ENCODE measurements at places on chromosomes 1 and 21.

- DNase-seq = no peak
- no peak overlapping the region for H3K27ac ChIP-seq
- no peaks in the 10 kb centered on the region for H3K27me3 ChIP-seq
- no peaks in the 10 kb centered on the region for H3K4me1 ChIP-seq
- H3K4me3 ChIP-seq = no peak overlapping the region
Observed at GRCh38 chr1:40539338-40539737, 7.9 kb downstream of the ZNF684 start.

DNA sequence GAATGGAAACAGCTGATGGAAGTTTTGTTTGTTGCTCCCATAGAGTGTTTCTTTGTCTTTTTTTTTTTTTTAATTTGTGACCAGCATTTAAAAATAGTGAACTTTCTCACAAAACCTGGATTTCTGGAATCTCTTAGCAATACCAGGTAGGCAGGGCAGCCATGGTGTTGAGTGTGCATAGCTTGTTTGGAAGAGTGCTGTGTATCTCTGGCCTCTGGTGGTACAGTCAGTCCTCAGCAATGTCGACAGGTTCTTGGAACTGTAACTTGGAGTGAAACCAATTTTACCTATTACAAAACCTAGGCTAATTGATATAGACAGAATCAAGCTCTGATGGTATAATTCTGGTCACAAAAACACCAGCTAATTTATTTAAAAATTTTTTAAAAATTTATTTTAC, 6.7 kb downstream of the AADACL3 start:
- H3K27ac ChIP-seq = no peak overlapping the region
- no peaks in the 10 kb centered on the region for H3K27me3 ChIP-seq
- DNase-seq = no peak
- no peaks in the 10 kb centered on the region for H3K36me3 ChIP-seq
- no peak overlapping the region for H3K4me3 ChIP-seq
- no peaks in the 10 kb centered on the region for H3K4me1 ChIP-seq

- H3K4me1 ChIP-seq = peaks cover 19% of the 10 kb centered on the region
- DNase-seq = no peak
- no peak overlapping the region for H3K4me3 ChIP-seq
- no peaks in the 10 kb centered on the region for H3K36me3 ChIP-seq
- no peak overlapping the region for H3K27ac ChIP-seq
Observed at GRCh38 chr1:245409341-245410195, 254.8 kb downstream of the KIF26B start.

GRCh38 chr1:125118147-125118993, 3933.6 kb downstream of the SRGAP2C start:
- DNase-seq = no peak
- H3K4me1 ChIP-seq = no peaks in the 10 kb centered on the region
- peaks cover 6% of the 10 kb centered on the region for H3K36me3 ChIP-seq
- H3K27ac ChIP-seq = no peak overlapping the region
- no peaks in the 10 kb centered on the region for H3K27me3 ChIP-seq
- no peak overlapping the region for H3K4me3 ChIP-seq

- H3K4me1 ChIP-seq = peaks cover 14% of the 10 kb centered on the region
- H3K27me3 ChIP-seq = peaks cover 39% of the 10 kb centered on the region
- no peak overlapping the region for H3K27ac ChIP-seq
- no peak overlapping the region for H3K4me3 ChIP-seq
- no peaks in the 10 kb centered on the region for H3K36me3 ChIP-seq
Observed at GRCh38 chr1:159940006-159940620, 5.3 kb downstream of the IGSF9 start.

GRCh38 chr1:198563583-198563982, 23.1 kb upstream of the ATP6V1G3 start:
- H3K27me3 ChIP-seq = no peaks in the 10 kb centered on the region
- H3K4me1 ChIP-seq = peaks cover 32% of the 10 kb centered on the region
- peaks cover 16% of the 10 kb centered on the region for H3K36me3 ChIP-seq
- DNase-seq = peak; percentile 13
- peak overlapping the region; percentile 50 for H3K27ac ChIP-seq

DNA sequence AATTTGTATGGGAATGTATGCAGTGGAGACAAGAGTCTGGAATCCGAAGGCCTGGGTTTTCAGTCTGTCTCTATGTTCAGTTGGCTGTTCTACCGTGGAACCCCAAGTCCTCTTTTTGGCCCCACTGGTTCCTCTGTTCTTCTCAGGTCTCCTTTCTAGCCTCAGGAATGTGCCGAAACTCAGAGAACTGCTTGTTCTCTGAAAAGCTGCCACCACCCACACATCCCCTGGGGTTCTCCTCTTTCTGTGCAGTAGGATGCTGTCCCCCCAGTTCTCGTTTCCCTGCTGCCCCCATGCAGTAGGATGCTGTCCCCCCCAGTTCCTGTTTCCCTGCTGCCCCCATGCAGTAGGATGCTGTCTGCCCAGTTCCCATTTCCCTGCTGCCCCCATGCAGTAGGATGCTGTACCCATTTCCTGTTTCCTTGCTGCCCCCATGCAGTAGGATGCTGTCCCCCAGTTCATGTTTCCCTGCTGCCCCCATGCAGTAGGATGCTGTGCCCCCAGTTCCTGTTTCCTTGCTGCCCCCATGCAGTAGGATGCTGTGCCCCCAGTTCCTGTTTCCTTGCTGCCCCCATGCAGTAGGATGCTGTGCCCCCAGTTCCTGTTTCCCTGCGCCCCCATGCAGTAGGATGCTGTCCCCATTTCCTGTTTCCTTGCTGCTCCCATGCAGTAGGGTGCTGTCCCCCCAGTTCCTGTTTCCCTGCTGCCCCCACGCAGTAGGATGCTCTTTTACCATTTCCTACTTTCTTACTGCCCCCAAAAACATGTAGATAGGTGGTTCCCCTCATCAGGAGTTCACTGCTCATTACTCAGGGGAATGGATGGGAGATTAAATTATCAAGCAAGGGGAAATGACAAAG, 35.3 kb downstream of the OPTC start:
- DNase-seq = no peak
- H3K36me3 ChIP-seq = no peaks in the 10 kb centered on the region
- no peak overlapping the region for H3K4me3 ChIP-seq
- no peaks in the 10 kb centered on the region for H3K27me3 ChIP-seq

DNA sequence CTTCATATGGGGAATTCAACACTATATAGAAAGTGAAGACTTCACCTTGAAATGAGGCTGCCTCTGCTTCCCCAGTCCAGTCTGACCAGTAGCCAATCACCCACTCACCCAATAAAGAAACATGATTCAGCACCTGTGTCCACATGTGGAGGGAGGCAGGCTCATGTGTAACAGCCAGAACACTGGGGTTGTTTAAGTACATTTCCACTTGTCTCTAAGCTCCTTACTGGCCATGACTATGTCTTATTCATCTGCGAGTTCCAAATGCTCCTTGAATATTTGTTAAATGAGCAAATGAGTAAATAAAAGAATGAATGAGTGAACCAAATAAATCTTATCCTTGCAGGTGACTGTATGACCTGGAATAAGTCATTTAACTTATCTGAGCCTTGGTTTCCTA, 100.1 kb downstream of the BRINP2 start:
- DNase-seq = no peak
- H3K27me3 ChIP-seq = peaks cover 3% of the 10 kb centered on the region

DNA sequence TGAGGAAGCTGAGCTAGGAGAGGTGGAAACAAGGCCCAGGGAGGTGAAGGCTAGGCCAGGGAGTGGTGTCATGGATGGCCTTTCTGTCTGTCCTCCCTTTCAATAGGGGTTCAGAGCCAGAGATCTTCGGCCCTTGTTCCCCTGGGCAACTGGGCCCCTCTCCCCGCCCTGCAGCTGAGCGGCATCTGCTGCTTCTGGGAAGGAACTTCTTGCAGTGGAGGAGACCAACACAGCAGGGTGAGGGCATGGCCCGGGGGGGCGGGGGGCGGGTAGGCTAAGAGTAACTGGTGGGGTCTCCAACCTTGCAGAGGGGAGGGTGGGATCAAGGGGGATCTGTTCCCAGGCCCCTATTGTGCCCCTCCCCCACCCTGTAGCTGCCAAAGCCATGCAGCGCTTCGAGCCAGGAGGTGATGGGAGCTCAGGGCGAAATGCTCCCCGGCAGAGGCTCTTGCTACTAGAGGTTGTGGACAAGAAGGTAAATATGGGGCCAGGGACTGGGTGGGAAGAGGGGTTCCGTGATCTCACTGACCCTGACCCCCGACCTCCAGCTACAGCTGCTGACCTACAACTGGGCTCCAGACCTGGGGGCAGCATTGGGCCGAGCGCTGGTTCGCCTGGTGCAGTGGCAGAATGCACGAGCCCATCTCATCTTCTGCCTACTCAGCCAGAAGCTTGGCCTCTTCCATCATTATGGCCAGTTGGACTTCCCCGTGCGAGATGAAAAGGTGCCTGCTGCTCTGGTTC, 11.7 kb downstream of the HYI start:
- peaks cover 3% of the 10 kb centered on the region for H3K27me3 ChIP-seq
- H3K4me3 ChIP-seq = no peak overlapping the region
- H3K4me1 ChIP-seq = peaks cover 26% of the 10 kb centered on the region
- no peak for DNase-seq

DNA sequence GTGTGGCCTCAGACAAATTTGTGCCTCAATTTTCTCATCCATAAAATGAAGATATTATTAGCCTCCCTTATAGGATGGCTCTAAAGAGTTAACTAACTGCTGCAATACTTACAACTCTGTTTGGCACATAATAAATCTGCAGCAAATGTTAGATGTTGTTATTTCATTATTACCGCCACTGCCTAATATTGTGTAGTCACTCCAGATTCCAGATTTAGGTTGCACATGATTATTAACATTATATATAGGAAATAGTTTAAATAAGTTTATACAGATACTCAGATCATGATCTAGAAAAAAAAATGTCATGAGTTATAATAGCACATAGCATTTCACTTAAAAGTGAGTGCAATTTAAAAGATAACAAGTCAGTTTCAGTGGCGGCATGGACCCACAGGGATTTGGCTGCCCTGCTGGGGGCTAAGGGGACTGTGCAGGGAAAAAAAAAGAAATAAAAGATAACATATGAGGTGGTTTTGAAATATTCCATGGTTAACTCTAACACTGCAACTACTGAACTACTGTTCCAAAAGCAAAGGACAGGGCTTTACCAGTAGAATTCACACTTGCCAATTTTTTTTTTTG, 170.4 kb downstream of the TGFBR3 start:
- H3K27me3 ChIP-seq = peaks cover 1% of the 10 kb centered on the region
- H3K27ac ChIP-seq = no peak overlapping the region
- no peak for DNase-seq

- DNase-seq = peak; percentile 82
- no peak overlapping the region for H3K4me3 ChIP-seq
- H3K27me3 ChIP-seq = peaks cover 12% of the 10 kb centered on the region
- H3K4me1 ChIP-seq = peaks cover 10% of the 10 kb centered on the region
Observed at GRCh38 chr1:165481820-165482532, 37.0 kb upstream of the RXRG start.

GRCh38 chr1:220227393-220227792, 44.9 kb downstream of the RAB3GAP2 start:
- no peaks in the 10 kb centered on the region for H3K27me3 ChIP-seq
- DNase-seq = no peak
- peaks cover 6% of the 10 kb centered on the region for H3K4me1 ChIP-seq
- H3K4me3 ChIP-seq = no peak overlapping the region

DNA sequence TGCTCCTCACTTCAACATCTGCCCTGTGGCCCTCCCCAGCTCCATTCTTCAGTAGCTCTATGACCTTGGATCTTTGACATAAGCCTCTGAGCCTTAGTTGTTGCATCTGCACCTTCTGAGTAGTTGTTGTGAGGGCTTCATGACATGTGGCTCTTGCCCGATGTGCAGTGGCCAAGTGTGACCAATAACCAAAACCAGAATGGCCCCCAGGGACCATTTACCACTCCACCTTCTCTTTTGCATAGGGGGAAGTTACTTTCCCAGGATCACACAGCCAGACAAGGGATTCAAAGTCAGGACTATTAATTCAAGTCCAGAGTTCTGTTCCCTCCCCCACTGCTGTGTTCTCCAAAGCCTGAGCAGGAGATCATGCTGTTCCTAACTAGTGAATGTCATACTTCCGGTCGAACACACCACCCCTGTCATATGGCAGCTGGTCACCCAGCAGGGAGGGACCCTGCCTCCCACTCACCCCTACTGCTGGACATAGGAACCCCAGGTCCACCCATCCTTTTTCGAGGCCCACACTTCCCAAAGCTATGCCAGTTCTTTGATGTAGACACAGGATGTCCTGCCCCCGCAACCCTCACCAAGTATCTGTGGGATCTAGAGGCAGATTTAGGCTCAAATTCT, 4.0 kb downstream of the FGR start:
- no peak overlapping the region for H3K27ac ChIP-seq
- peaks cover 19% of the 10 kb centered on the region for H3K27me3 ChIP-seq
- H3K4me3 ChIP-seq = no peak overlapping the region

- H3K27me3 ChIP-seq = peaks cover 2% of the 10 kb centered on the region
- H3K36me3 ChIP-seq = peaks cover 7% of the 10 kb centered on the region
- no peak for DNase-seq
- no peak overlapping the region for H3K4me3 ChIP-seq
Observed at GRCh38 chr1:25888426-25888987, 13.0 kb upstream of the PAQR7 start.

All from HFFc6 (cell line).